GM19239 (cell line): ENCODE measurements at places on chromosomes 1 and 21.

DNA sequence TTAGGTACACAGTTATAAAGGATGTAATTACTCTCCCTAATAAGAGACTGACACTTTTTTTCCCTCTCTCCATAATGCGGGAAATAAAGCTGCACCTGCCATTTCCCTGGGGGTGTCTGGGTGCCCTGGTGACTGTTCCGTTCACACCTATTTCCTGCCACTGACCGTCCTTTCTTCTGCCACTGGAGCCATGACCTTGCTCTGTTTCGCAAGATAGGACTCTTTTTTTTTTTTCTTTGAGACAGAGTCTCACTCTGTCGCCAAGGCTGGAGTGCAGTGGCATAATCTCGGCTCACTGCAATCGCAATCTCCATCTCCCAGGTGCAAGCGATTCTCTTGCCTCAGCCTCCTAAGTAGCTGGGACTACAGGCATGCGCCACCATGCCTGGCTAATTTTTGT, 66.1 kb upstream of the SERBP1 start:
- no peak for DNase-seq

DNA sequence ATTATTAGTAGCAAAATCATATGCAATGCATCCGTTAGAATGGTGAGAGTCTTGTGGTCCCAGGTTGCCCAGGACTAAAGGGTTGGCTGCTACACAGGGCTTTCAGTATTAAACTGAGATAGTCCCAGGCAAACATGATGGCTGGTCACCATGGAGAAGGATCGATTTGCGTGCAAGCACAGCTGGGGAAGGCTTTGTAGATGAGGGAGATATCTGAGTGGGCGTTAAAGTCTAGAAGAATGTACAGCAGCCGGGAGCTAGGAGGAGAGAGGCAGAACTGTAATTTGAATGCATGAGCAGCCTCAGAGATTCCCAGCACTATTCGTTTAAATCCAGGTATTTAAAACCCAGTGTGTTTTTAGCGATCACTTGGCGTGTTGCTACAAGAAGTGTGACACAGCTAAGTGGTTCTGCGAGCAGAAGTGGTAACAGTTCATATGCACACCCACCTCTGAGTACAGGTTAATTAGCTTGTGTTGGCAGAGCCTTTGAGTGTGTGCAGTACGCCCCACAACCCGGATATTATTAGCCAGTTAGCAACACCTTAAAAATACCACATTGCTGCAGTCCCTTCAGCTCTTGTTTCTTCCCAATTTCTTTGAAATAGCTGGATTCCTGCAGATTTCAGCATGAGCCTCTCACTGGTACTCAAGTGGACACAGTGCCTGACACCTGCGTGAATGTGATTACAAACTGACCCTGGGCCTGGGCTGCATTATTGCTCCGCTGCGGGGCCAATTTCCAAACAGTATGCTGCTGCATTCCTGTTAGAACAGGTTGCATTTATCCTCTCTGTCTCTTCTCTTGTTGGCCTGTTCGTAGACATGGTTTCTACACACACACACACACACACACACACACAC, 67.2 kb upstream of the SCAF4 start:
- no peak for DNase-seq

- DNase-seq, result no peak
Observed at GRCh38 chr1:41663671-41664400, 179.4 kb upstream of the EDN2 start.

DNA sequence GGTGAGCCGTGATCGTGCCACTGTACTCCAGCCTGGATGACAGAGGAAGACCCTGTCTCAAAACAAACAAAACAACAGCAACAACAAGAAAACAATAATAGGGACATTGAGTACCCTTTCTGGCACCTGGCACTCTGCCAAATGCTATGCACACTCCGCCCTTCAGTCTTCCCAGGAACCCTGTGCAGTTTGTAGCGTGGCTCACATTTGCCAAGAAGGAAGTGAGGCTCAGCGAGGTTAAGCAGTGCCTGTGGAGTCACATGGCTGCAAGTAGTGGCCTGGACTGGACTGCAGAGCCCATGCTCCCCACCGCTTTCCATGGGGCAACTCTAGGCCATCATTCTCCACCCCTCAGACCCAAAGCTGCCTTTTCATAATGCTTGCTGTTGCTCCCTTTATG, 5.3 kb upstream of the EVA1B start:
- DNase-seq, result no peak
